ENCODE measurements at places on chromosomes 11 and 22.

DNA sequence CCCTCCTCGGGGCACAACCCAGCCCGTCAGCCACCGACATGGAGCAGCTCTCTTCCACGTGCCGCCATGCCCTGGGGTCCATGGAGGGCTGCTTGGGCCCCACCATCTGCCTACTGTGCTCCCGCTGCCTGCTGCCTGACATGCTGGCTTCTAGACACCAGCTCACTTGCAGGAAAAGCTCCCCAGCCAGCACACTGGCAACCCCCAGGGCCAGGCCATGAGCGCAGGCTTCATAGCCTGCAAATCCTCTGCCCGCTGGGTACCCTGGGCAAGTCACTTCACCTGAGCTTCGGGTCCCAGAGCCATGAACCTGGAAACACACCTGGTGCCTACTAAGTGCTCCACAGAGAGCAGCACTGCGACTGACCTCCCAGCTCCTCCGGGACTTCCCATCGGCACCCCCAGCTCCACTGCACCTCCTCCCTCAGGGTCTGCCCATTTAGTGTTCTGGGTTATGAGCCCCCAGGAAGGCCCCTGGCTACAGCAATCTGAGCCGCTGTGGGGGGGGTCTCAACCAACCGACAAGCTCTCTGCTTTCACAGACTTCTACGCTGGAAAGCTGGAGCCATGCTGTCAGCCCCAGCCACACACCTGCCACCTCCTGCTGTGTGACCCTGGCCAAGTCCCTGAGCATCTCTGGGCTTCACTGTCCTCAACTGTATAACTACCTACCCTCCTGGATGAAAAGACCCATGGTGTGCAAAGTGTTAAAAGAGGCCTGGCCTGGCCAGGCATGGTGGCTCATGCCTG lies 139.2 kb downstream of the CRYBB2 start:
- DNase-seq, result no peak

DNA sequence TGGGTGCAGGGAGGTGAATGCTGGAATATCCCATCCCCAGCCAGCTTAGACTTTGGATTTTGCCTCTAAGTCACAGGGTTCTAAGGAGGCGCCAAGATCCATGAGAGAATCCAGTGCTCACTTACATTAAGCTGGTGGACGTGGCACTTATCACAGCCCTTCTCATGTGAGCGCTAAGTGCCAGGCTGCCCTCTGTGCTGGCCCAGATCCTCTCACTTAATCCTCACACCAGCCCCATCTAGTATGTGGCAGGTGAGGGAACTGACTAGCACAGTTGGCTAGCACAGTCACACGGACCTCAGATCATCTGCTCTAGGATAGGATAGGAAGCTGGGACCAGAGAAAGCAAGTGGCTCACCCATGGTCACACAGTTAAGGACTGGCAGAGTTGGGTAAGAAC lies 3.6 kb downstream of the HMOX1 start:
- no peak for DNase-seq

GRCh38 chr22:27788500-27789288 lies 12.9 kb downstream of the MN1 start:
- no peak for DNase-seq

DNA sequence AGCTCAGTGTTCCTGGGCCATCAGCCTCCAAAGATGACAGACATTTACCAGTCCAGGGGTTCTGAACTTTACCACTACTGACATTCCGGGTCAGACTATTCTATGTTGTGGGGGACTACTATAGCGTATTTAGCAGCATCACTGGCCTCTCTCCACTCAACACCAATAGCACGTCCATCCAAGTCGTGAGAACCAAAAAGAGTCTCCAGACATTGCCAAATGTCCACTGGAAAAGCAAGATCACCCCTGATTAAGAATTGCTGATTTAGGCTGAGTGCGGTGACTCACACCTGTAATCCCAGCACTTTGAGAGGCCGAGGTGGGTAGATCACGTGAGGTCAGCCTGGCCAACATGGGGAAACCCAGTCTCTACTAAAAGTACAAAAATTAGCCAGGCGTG lies 5.3 kb downstream of the PES1 start:
- no peak for DNase-seq

DNA sequence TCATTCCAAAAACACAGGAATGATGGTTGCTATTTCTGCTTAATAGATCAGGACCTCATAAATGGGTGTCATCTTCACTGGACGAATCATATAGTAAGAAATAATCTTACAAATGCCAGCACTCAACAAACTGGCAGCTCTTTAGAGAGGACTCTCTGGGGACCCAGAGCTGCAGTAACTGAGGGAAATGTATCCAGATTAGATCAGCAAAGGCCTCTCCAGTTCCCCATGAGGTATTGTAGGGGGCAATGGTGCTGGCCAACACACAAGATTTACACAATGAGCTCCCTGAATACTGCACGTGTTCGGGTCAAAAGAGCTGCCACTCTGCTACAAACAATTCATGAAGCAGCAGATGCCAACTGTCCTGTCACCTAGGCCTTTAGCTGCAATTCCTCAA lies 110.2 kb downstream of the RBFOX2 start:
- DNase-seq, result no peak

Data from stimulated activated CD4-positive, alpha-beta T cell treated with anti-CD3 and anti-CD28 coated beads, Interleukin-1b, Interleukin-23, amount 100 ng/mL, for 1 hour (primary cell).